Spinal cord (tissue), 10 donors: ENCODE measurements at places on chromosomes 4 and X.

GRCh38 chr4:127641524-127641923 is 8.8 kb downstream of the INTU start:
- DNase-seq, result no peak

- no peak for DNase-seq
Observed at GRCh38 chrX:46634577-46634976, 61.0 kb downstream of the CHST7 start.

GRCh38 chrX:8868070-8868773 is 67.0 kb upstream of the FAM9A start:
- no peak for DNase-seq

DNA sequence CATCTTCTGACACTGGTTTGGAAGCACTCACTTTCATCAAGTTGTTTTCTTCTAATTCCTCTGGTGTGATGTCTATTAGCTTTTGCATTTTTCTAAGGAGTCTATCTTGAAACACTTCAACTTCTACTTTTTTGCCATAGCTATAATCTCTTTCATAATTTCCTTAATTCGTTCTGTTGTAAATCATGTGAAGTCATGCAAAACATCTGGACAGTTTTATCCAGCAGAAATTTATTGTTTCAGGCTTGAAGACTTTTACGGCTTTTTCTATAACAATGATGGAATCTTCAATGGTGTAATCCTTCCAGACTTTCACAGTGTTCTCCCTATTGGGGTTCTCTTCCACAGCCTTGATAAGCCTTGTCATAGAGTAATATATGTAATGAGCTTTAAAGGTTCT is 74.9 kb upstream of the PABPC4L start:
- DNase-seq, result no peak

DNA sequence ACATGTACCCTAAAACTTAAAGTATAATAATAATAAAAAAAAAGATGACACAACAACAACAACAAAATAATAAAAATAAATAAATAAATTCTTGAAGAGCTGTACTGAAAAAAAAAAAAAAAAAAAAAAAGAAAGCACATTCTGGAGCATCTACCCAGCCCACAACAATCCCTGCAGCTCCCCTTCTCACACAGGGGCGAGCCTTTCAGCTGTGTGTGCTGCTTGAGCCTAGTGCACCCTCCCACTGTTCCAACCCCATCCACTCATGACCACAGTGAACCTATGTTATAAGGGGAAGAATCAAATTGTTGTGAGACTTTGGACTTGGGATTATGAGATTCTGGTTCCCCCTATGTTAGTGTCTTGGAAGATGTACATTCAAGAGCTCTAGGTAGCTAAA is 161.5 kb upstream of the JADE1 start:
- DNase-seq, result no peak

GRCh38 chr4:88779431-88779830 is 81.8 kb upstream of the NAP1L5 start:
- DNase-seq, result no peak

DNA sequence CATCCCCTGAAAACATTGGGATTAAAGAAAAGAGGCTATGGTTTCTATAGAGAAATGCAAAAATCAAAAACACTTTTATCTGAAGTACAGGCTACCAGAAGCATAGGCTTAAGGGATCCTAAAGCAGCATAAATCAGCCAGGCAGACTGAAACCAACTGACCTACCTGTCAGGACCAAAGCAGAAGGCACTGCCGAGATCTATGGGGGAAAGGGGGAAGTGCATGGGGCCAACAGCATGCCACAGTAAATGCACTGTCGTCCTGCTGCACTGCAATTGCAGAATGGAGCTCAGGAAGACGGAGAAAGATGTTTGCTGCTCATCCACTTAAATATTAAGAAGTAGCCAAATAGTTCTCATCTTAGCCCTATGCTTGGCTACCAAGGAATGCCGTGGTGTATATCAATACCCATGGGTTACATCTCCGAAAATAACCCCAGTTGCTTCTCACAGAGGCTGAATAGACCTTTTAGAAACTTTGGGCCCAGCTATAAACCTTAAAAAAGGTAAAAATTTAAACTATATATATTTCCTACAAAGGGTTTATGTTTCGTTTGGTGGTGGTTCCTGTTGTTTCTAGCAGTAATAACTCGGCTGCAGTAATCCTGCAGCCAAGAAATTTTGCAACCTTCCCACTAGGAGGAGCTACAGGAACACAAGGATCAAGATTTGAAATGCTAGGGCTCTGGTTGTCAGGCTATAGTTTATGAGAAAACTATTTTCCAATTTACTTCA is 312.2 kb upstream of the DIAPH2 start:
- DNase-seq, result peak; percentile 65

DNA sequence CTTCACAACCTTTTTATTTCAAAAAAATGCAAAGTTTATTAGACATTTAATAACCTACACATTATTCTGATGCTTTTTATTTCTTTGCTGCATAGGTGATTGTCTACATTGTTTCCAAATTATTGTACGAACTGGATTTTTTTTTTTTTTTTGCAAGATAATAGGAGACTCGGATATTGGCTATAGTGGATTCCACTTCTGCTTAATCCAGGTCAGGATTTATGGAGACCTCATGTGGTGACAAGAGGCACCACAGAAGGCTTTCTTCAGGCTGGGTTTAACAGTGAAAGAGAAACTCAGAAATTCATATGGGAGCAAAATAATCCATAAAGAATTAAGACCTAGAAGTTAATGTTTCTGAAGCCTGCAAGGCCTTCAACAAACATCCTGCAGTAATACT is 2.4 kb upstream of the SLIT2 start:
- DNase-seq, result no peak

DNA sequence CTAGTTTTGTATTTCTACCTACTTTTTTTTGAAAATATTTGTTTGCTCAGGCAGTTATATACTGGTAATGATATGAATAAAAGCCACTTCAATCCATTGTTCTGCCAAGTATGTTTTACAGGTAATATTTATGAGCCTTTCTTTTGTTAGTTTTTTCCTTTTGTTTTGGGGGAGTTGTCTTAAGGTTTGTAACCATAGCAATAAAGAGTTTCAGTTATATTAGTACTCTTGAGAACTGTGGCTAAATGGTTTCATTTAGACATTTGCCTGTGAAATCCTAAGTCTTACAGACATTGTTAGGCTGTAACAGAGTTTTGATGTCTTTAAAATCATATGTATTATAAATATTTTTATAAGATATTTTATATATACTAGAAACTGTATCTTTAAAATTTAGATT is 150.1 kb downstream of the DIPK2B start:
- no peak for DNase-seq

DNA sequence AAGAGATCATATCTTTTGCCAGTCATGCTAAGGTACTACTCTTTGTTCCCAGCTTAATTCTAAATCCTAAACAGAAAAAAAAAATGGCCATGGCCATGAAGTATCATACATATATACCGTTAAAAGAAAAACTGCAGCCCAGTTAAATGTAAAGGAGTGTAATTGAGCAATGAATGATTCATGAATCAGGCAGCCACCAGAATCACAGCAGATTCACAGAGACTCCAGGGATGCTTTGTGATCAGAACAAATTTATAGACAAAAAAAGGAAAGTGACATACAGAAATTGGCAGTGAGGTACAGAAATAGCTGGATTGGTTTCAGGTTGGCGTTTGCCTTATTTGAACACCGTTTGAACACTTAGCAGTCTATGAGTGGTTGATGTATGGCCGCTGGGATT is 42.1 kb upstream of the PDGFC start:
- DNase-seq, result no peak

DNA sequence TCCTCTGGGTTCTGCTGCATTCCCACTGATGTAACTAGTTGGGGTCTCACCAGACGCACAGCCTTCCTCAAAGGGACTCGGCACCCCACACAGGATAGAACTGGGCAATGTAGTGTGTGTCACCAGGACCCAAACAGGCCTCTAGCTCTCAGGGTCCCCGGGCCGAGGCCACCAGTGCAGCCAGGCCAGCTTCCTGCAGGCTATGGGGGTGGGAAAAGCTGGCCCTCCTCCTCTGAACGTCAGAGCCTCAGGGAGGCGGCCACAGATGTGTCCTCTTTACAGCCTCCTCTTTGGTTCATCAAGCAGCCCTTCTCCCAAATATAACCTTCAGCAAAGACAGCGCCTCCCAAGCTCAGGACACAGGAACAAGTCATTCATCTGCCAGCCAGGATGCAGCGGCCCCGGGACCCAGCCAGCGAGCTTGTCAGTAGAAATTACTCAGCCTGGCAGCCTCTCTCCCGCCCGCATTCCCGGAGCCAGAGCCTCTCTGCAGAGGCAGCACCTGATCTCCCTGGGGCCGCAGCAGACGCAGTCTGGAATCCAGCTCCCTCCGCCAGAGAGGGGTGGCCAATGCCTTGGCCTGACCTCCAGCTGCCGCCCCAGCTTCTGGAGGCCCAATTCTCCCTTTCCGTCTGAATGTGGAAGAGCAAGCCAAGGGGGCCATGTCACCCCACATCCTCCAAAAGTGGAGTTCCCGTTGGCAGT is 288.5 kb downstream of the FBXW7 start:
- no peak for DNase-seq

GRCh38 chr4:139011225-139011950 is 4.2 kb upstream of the NOCT start:
- DNase-seq, result no peak

- DNase-seq, result no peak
Observed at GRCh38 chr4:41795796-41796385, 47.4 kb upstream of the PHOX2B start.

DNA sequence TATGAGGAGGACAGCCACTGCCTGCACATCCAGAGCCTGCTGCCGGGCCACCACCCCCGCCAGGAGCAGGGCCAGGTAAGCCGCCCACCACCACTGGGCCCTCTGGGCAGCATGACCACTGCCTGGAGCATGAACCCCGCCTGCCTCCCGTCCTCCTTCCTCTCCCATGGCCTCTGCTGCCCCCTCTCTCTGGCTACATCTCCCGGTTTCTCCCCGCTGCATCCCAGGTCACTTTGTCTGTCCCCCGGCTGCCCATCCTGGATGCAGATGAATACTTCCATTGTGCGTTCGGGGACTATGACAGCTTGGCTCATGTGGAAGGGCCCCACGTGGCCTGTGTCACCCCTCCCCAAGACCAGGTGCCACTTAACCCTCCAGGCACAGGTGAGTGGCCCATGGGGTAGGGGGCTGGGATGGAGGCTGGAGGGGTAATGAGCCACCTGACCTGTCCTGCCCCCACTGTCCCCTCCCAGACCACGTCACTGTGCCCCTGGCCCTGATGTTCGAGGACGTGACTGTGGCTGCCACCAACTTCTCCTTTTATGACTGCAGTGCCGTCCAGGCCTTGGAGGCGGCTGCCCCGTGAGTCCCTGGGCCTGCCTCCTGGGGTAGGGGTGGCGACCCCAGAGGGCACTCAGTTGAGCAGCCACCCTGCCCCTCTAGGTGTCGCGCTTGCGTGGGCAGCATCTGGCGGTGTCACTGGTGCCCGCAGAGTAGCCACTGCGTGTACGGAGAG is 6.0 kb downstream of the PLXNB3 start:
- DNase-seq, result no peak

- DNase-seq, result no peak
Observed at GRCh38 chrX:13511241-13511943, 58.0 kb upstream of the EGFL6 start.

- peak; percentile 14 for DNase-seq
Observed at GRCh38 chrX:118347131-118347530, 1.2 kb downstream of the WDR44 start.

GRCh38 chrX:40177942-40178715 is 80.4 kb upstream of the BCOR start:
- no peak for DNase-seq

DNA sequence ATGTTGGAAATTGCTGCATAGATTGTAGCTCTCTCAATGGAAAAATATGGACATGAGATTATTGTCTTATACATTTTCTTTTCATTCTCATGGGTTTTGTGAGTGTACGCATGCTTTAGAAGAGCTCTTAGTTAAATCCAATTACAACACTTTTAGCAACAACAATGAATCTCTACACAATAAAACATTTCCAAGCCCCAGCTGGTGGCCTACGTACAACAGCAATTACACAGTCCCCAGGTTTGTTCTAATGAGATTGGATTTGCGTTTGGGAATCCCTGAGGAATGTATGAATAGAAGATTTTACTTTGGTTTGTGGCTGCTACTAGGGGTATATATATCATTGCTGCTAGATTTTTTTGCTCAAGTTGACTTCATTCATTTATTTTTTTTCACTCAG is 98.6 kb downstream of the FHDC1 start:
- DNase-seq, result no peak

DNA sequence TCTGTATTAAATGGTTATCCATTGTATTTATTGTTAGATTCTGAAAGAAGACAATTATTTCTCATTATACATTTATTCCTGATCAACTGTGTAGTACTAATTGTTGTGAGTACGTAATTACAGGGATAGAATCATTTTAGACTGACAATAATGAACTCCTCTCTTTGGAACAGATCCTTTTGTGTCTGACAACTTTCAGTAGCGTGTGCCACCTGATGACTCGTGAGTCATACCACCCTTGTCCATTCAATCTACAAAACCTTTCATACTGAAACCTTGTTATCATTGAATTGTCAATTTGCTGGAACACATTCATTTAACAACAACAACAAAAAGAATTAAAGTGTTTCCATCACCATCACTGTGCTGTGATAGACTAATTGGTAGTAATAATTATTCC is 602.7 kb upstream of the PCDH7 start:
- no peak for DNase-seq

GRCh38 chr4:110970642-110971041 is 347.8 kb upstream of the PITX2 start:
- no peak for DNase-seq

- DNase-seq, result no peak
Observed at GRCh38 chr4:185339941-185340340, 55.8 kb downstream of the LRP2BP start.

GRCh38 chr4:181858741-181859140 is 384.5 kb upstream of the TENM3 start:
- DNase-seq, result no peak

- no peak for DNase-seq
Observed at GRCh38 chr4:16952896-16953630, 54.6 kb upstream of the LDB2 start.

GRCh38 chr4:157590679-157591078 is 370.2 kb downstream of the GRIA2 start:
- no peak for DNase-seq

- no peak for DNase-seq
Observed at GRCh38 chr4:103496800-103497199, 223.0 kb downstream of the TACR3 start.

DNA sequence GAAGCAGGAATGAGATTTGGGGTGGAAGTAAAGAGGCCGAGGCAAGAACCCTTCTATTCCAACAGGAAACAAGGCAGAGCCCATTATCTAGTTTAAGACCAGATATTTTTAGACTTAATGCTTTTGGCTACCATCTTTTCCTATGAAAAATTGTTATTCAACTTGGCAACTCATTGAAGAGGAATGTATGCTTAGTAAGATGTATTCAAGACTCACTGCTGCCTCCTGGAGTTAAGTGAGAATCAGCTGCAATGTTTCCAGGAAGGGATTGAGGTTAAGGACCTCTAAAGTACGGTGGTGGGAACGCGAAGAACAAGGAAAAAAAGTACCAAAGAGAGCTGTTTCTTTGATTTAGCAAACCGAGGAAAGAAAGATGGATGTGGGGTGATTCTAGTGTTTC is 89.1 kb downstream of the RAPGEF2 start:
- no peak for DNase-seq

GRCh38 chr4:3820016-3820805 is 54.0 kb downstream of the ADRA2C start:
- DNase-seq, result no peak
